ENCODE measurements at places on chromosomes 6 and 20.
A peak's percentile ranks its signal among the peaks of the same experiment; 100 is the strongest.

- DNase-seq = no peak
These were observed 7.1 kb downstream of the TDP2 start for GRCh38 chr6:24659561-24659960.

DNA sequence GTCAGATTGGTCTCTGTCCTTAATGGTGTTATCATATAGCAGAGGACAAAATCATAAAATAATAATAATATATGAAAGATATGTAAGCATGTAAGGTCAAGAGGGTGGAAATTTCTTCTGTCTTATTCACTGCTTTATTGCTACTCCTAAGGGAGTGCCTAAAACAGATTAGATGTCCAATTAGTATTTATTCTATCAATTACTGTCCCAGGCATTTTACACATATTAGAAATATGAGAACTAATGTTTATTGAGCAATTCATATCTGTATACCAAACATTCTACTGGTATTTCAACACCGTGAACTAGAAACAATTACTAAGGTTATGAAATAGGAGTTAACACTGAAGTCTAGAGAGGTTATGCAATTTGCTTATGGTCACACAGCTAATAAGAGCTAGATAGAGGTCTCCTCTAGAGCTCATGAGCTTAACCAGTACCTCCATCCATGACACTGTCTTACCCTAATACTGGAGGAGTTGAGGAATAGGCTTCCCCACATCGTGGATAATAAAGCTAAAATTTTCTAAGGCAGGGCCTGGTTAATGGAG is 302.3 kb downstream of the PLCB1 start:
- DNase-seq = no peak

- no peak for DNase-seq
These were observed 26.8 kb downstream of the PTCHD4 start for GRCh38 chr6:48084201-48084600.

DNA sequence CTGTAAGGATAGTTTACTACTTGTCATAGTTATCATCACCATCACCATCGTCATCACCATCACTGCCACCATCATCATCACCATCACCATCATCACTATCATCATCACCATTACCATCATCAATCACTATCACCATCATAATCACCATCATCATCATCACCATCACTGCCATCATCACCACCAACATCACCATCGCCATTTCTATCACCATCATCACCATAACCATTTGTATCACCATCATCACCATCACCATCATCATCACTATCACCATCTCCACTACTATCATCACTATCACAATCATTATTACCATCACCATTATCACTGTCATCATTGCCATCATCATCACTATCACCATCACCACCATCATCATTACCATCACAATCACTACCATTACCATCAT is 655.5 kb upstream of the DEFB115 start:
- no peak for DNase-seq

DNA sequence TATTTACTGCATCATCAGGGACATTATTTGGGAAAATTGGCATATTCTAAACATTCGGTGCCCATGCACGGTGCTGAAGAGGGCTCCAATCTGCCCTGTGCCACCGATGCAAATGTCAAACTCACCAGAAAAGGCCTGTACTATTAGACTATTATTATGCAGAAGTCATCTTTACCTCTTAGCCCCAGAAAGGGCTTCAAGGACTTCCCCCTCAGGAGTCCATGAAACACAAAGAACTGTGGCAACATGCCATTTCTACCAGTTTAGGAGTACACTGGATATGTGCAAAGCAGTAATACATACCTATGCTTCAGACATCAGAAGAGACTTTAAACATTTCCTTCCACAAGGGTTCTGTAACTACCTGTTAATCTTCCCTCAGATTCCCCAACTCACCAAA is 8.6 kb downstream of the DIDO1 start:
- no peak for DNase-seq

GRCh38 chr6:170429450-170429849 is 122.9 kb downstream of the FAM120B start:
- no peak for DNase-seq

GRCh38 chr6:33028220-33028849 is 18.9 kb upstream of the HLA-DOA start:
- DNase-seq = no peak

GRCh38 chr6:51292659-51293058 is 474.0 kb downstream of the TFAP2B start:
- no peak for DNase-seq

DNA sequence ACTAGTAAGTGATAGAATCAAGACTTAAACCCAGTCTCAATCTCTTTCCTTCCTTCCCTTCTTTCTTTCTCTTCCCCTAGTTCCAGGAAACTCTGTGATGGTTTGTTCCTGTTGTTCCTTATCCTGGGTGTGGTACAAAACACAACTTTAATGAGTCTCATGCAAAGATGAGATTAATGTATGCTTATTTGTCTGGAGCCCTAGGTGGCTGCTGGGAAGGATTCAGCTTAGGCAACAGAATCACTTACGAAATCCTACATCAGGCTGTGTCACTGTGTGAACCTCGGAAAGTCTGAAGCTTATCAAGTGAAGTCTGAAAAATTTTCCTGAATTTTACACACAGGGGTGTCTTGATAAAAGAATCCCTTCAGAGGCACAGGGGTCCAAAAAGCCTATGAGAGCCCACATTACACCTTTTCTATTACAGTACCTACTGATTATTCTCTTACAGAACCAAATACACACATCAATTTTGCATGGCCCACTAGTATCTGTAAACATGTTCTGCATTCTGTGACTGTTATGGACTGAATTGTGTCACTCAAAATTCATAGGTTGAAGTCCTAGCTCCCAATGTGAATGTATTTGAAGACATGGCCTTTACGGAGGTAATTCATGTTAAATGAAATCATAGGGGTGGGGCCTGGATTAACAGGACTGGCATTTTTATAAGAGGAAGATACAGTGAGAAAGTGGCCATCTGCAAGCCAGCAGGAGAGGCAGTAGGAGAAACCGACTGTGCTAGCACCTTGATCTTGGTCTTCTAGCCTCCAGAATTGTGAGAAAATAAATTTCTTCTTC is 144.7 kb downstream of the MYB start:
- DNase-seq = no peak

- peak; percentile 50 for DNase-seq
These were observed 156.9 kb downstream of the CDKAL1 start for GRCh38 chr6:20691185-20691584.

Measured in NCI-H1092 (cell line).